ENCODE measurements at places on chromosomes 2 and 18. TPM values are rescaled to one million over a fixed set of nuclear protein-coding genes. Genes with fewer than 3 reads are reported as not detected.

The OTOF gene
- total RNA-seq: 2.3 TPM

The TMEM17 gene
- total RNA-seq: not detected

The IL36RN gene
- total RNA-seq: not detected

The REV1 gene
- 60.3 TPM for total RNA-seq

The XIRP2 gene
- total RNA-seq: 0.15 TPM

The GAL3ST2 gene
- total RNA-seq: 1.1 TPM

The TSPYL6 gene
- not detected for total RNA-seq

The SLC14A1 gene
- 35.1 TPM for total RNA-seq

The SH3BP4 gene
- total RNA-seq: 0.37 TPM

- no peak for DNase-seq
These were observed 136.4 kb downstream of the ZNF407 start for GRCh38 chr18:74734013-74734444.

DNA sequence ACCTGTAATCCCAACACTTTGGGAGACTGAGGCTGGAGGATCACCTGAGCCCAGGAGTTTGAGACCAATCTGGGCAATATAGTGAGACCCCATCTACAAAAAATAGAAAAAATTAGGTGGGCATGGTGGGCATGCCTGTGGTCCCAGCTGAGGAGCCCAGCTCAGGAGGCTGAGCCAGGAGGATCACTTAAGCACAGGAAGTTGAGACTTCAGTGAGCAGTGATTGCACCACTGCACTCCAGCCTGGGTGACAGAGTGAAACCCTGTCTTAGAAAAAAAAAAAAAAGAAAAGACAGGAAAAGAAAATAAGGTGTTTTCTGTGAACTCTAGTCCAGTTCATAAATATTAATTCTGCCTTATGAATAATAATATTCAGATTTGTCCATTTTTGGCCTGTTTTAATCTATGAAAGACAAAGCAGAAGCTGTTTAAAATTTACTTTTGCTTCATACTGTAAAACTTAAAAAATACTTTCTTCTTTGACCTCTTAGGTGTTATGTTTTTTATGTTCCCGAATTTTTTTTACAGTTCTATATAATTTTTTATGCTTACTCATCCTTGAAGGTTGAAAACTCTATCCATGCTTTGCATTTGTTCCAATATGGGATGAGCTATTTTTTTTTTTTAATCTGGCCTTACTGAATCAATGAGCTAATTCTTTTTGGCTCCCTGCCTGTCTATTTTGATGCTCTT, 8.4 kb upstream of the ANXA4 start:
- DNase-seq: no peak

DNA sequence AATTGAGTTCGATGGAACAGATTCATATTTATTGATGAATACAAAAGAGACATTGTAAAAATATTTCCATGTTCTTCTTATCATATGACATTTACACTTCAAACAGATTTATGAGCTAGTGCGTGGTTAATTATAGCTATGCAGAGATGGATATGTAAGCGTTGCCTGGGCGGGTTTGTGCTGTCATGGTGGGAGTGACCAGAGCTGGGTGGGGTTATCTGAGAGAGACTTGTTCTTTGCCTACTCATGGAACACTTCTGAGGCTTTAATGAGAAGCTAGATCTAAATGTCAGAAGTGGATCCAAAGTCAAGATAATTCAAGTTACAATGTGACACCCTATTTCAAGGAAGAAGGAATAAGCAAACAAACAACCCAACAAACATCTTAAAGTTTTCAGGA, 162.3 kb upstream of the ZEB2 start:
- DNase-seq: no peak

DNA sequence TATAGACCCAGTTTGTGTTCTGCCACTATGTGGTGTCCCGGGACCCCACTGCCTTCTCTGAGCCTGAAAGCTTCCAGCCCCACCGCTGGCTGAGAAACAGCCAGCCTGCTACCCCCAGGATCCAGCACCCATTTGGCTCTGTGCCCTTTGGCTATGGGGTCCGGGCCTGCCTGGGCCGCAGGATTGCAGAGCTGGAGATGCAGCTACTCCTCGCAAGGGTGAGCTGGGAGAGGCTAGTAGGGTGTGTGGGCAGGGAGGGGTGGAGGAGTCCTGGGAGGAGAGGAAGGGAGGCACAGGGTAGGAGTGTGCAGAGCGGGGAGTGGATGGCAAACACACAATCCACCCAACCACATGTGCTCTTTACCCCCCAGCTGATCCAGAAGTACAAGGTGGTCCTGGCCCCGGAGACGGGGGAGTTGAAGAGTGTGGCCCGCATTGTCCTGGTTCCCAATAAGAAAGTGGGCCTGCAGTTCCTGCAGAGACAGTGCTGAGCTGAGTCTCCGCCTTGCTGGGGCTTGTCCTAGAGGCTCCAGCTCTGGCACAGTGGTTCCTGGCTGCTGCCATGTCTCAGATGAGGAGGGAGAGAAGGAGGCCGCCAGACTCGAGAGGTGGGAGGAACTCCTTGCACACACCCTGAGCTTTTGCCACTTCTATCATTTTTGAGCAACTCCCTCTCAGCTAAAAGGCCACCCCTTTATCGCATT, 16.9 kb downstream of the PRKAG3 start:
- DNase-seq: no peak

GRCh38 chr18:57299931-57300330, 52.4 kb upstream of the ST8SIA3 start:
- no peak for DNase-seq

- DNase-seq: no peak
These were observed 490.1 kb downstream of the TNS1 start for GRCh38 chr2:217512728-217513127.

DNA sequence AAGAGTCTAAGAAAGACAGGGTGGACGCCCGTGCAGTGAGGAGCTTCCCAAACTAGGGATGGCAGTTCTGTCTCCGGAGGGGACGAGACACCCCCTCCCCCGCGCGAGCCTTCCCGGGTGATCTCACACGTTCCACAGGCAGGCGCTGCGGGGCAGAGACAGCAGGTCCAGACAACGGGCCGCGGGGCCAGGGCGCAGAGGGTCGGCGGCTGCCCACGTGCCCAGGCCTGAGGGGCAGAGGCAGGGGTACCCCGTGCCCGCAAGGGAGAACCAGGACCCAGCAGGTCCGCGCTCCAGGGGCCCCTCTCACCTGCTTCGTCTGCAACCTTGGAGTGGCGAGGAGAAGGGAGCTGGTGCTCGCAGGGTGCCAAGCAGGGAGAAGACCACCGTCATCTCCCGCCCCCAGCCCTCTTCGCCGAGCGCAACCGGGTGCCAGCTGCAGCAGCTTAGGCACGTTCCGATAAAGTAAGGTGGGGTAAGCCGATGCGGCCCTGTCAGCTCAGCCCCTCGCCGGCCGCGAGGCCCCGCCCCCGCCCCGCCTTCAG, at the start of gene GPR155:
TSS of gene GPR155 (minus strand) at position 467 of the 545 bp plus-strand sequence. CDS start 5,073 bp downstream, outside the sequence.
- peak; percentile 41 for DNase-seq

- no peak for DNase-seq
These were observed 298.8 kb downstream of the SP3 start for GRCh38 chr2:173666171-173666888.

GRCh38 chr18:23583071-23583865, 3.0 kb downstream of the NPC1 start:
- no peak for DNase-seq

GRCh38 chr2:24919506-24920097, 435 bp downstream of the ADCY3 start:
- no peak for DNase-seq

GRCh38 chr2:234587341-234588053, 90.6 kb upstream of the ARL4C start:
- DNase-seq: no peak

- DNase-seq: no peak
These were observed 150.2 kb downstream of the NCKAP5 start for GRCh38 chr2:133418021-133418420.

GRCh38 chr2:136141510-136142149, 23.7 kb upstream of the CXCR4 start:
- no peak for DNase-seq

GRCh38 chr2:212595036-212595654, 56.5 kb upstream of the ERBB4 start:
- DNase-seq: peak; percentile 15

- DNase-seq: no peak
These were observed 69.6 kb upstream of the RAB6C start for GRCh38 chr2:129909651-129910418.

DNA sequence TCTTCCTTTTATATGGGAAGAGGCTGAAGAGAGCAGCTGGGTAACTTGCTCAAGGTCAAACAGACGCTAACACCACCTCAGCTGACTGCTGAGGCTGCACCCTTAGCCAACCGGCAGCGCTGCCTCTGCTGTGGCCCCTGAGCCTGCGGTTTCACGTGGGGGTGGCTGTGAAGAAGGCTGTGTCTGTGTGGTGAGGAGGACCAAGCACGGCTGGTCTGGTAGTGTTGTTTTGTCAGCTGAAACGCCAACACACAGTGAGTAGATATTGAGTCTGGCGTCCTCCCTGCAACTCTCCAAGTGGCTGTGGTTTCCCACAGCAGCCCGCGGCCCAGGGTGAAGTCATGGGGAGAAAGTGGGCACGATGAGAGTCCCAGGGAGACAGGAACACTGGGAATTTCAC, 69.6 kb downstream of the THNSL2 start:
- DNase-seq: no peak

GRCh38 chr2:173855661-173856060, 109.5 kb downstream of the SP3 start:
- no peak for DNase-seq

GRCh38 chr2:79453918-79454317, 58.9 kb upstream of the CTNNA2 start:
- no peak for DNase-seq

DNA sequence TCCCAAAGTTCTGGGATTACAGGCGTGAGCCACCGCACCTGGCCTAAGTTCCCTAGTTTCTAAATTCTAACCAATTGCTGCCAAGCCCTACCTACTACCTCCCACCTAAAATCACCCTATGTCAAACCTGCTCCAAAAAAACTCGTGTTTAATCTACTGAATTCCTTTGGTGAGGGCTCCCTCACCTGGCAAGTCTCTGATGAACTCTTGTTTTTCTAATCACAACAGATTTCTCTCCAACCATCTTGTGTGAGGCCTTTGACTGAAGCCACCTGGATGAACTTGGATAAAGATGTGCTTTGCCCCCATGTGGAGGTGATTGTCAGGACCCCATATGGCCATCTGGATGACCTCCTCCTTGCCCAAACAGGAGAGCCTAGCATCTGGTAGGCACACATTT, 17.4 kb upstream of the SLC35G4 start:
- DNase-seq: no peak

DNA sequence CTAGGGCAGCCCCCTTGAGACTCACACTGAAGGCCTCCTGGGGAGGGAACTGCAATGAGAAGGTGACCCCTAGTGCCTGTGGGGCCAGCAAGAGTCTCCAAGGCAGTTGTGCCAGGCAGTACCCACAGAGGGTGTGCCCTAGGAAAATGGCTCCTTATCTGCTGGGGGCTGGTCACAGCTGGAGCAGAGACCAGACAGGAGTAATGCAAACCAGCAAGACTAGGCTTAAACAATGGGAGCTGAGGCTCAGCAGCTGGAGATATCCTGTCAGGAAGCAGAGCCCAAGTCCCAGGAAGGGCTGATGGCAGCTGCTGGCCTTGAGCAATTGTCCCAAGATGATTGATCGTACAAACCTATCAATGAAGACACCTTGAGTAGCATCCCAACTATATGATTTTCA, 26.8 kb upstream of the E2F6 start:
- DNase-seq: no peak

GRCh38 chr2:152395103-152395502, 60.1 kb downstream of the FMNL2 start:
- no peak for DNase-seq

DNA sequence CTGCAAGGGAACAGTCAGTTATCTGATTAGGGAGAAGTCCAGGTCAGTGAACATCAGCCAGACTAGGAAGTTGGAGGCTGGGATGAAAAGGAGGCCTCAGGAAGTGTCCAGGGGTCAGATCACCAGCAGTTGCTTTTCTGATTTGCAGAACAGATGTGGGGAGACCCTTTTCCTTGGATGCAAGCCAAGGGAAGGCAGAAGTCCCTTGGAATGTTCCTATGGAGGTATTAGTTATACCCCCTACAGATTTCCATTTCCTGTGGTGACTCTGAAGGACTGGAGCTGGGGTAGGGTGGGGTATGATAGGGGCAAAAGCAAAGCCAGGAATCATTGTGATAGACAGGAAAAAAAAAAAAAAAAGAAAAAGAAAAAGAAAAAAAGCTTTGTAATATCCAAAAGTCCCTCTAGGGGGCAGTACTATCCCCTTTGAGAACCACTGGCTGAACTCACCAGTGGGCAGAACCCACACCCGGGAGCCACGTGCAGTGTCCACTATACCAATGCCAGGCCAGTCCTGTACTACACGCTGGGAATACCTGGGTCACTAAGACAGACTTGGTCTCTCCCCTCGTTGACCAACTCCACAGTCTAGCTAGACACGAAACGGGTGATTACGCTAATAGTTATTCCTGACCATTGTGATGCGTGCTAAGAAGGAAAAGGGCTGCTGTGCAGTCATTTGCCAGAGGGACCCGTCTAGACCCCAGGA, 7.4 kb downstream of the DYSF start:
- DNase-seq: no peak
